ENCODE measurements at places on chromosomes 13 and 19.

DNA sequence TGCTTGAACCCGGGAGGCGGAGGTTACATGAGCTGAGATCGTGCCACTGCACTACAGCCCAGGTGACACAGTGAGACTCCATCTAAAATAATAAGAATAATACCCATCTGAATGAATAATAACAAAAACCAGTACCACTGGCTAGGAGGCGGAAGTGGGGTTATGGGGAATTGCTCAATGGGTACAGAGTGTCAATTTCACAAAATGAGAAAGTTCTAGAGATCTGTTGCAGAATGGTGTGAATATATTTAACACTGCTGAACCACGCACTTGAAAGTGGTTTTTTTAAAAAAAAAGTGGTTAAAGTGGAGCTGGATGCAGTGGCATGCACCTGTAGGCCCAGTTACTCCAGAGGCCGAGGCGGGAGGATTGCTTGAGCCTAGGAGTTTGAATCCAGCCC lies 18.5 kb downstream of the KLF2 start:
- no peak for DNase-seq

DNA sequence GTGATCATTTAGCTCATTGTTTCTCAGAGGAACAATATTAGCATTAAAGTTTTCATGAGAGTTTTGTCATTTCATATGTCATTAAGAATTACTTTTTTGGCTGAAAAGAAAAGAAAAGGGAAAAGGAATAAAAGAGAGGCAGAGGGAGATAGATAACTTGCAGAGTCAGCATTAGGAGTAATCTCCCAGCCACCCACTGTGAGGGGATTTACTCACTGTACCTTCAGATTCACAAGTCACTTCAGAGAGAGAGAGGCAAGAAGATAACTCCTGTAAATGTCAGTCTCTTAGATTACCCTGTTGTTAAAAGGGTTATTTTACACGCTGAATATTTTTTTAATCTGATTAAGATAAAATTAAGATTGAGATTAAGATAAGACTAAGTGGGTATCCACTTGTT lies 125.2 kb downstream of the POU4F1 start:
- no peak for DNase-seq

GRCh38 chr13:27965343-27965739 lies 3.8 kb downstream of the CDX2 start:
- DNase-seq: no peak

GRCh38 chr13:30222254-30222653 lies 85.1 kb downstream of the KATNAL1 start:
- no peak for DNase-seq

Data from ecto neural progenitor cell (in vitro differentiated cells).